CD4-positive, alpha-beta memory T cell (primary cell): ENCODE measurements at places on chromosomes 4 and X.
A peak's percentile ranks its signal among the peaks of the same experiment; 100 is the strongest.

GRCh38 chr4:3291969-3292570 lies 751 bp upstream of the RGS12 start:
- H3K4me3 ChIP-seq = peak overlapping the region; percentile 76
- H3K36me3 ChIP-seq = no peaks in the 10 kb centered on the region
- no peaks in the 10 kb centered on the region for H3K27me3 ChIP-seq
- H3K4me1 ChIP-seq = peaks cover 9% of the 10 kb centered on the region
- H3K27ac ChIP-seq = peak overlapping the region; percentile 52

DNA sequence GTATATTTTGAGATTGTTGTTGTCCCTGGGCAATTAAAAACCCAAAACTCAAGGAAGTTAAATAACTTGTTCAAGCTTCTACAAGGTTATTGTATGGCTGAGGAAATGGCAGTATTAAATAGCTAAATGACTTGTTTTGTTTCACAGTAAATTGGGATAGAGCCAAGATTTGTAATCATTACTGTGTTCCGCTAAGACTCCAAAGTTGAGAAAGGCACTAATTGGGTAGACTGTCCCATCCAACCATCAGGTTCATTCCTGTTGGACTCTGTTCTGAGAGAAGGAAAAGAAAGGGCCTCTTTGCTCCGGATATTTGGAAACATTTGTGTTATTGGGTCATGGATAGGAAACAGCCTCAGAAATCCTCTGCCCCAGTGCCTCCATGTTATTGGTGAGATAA lies 82.2 kb downstream of the DCLK2 start:
- H3K27me3 ChIP-seq = no peaks in the 10 kb centered on the region
- H3K27ac ChIP-seq = no peak overlapping the region
- DNase-seq = no peak
- no peak overlapping the region for H3K4me3 ChIP-seq
- H3K36me3 ChIP-seq = no peaks in the 10 kb centered on the region

- no peaks in the 10 kb centered on the region for H3K4me1 ChIP-seq
- H3K36me3 ChIP-seq = no peaks in the 10 kb centered on the region
- H3K27ac ChIP-seq = no peak overlapping the region
- no peak overlapping the region for H3K4me3 ChIP-seq
These were observed 74.9 kb downstream of the ADAMTS3 start for GRCh38 chr4:72494156-72494555.

DNA sequence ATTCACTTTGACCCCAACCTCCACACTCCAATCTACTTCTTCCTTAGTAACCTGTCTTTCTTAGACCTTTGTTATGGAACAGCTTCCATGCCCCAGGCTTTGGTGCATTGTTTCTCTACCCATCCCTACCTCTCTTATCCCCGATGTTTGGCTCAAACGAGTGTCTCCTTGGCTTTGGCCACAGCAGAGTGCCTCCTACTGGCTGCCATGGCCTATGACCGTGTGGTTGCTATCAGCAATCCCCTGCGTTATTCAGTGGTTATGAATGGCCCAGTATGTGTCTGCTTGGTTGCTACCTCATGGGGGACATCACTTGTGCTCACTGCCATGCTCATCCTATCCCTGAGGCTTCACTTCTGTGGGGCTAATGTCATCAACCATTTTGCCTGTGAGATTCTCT lies 344 bp downstream of the OR13H1 start:
- no peak overlapping the region for H3K4me3 ChIP-seq
- no peak for DNase-seq
- no peaks in the 10 kb centered on the region for H3K4me1 ChIP-seq
- no peaks in the 10 kb centered on the region for H3K27me3 ChIP-seq
- no peaks in the 10 kb centered on the region for H3K36me3 ChIP-seq
- no peak overlapping the region for H3K27ac ChIP-seq

DNA sequence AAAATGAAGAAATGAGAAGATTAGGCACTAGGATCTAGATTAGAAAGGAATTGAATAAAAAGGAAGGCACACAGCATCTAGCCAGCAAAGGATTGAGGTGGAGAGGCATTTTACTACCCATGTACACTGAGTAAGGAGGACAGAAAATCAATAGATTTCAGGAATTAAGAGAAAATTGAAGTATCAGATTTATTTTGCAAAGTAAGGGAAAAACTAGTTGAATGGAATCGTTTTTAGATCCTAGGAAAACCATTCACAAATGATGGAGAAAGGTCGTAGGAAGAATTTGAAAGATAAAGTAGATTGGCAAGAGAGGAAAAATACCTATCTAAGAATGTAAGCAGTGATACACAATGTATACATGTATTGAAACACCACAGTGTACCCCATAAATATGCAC lies 31.3 kb downstream of the ENOPH1 start:
- H3K4me3 ChIP-seq = no peak overlapping the region
- no peak overlapping the region for H3K27ac ChIP-seq
- DNase-seq = no peak
- peaks cover 26% of the 10 kb centered on the region for H3K36me3 ChIP-seq
- no peaks in the 10 kb centered on the region for H3K27me3 ChIP-seq

GRCh38 chr4:24799544-24800324 lies 4.4 kb downstream of the SOD3 start:
- no peaks in the 10 kb centered on the region for H3K36me3 ChIP-seq
- no peak for DNase-seq
- no peak overlapping the region for H3K4me3 ChIP-seq

DNA sequence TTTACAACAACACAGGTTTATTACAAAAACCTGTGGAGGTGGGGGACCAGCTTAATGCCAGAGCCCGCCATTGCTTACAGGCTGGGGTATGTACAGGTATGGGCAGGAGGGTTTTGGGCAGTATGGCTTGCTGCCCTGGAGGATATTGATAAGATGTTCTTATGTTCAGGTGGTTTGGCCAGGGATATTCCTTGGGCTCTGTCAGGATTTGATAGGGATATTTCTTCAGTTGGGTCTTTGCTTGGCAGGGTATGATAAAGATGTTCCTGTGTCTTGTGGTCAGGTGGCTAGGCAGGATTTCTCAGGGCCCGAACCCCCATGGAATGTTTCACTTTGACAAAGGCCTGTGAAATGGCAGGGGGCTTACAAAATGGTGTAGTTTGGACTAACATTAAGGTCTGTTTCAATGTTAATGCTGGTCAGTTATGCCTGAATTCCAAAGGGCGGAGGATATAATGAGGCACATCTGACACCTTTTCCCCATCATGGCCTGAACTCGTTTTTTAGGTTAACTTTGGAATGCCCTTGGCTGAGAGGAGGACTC lies 3.1 kb downstream of the MGST2 start:
- peaks cover 16% of the 10 kb centered on the region for H3K4me1 ChIP-seq
- no peak for DNase-seq
- no peaks in the 10 kb centered on the region for H3K36me3 ChIP-seq
- H3K27me3 ChIP-seq = no peaks in the 10 kb centered on the region

GRCh38 chr4:89541998-89542397 lies 234.4 kb upstream of the GPRIN3 start:
- no peak for DNase-seq
- no peak overlapping the region for H3K27ac ChIP-seq
- no peaks in the 10 kb centered on the region for H3K27me3 ChIP-seq
- H3K4me1 ChIP-seq = no peaks in the 10 kb centered on the region
- H3K36me3 ChIP-seq = no peaks in the 10 kb centered on the region

GRCh38 chr4:134471569-134471968 lies 270.0 kb upstream of the PABPC4L start:
- no peaks in the 10 kb centered on the region for H3K4me1 ChIP-seq
- no peak overlapping the region for H3K4me3 ChIP-seq
- H3K36me3 ChIP-seq = no peaks in the 10 kb centered on the region
- H3K27ac ChIP-seq = no peak overlapping the region
- no peaks in the 10 kb centered on the region for H3K27me3 ChIP-seq

GRCh38 chrX:106150701-106151100 lies 17.4 kb upstream of the PWWP3B start:
- no peaks in the 10 kb centered on the region for H3K36me3 ChIP-seq
- DNase-seq = no peak
- no peak overlapping the region for H3K27ac ChIP-seq

DNA sequence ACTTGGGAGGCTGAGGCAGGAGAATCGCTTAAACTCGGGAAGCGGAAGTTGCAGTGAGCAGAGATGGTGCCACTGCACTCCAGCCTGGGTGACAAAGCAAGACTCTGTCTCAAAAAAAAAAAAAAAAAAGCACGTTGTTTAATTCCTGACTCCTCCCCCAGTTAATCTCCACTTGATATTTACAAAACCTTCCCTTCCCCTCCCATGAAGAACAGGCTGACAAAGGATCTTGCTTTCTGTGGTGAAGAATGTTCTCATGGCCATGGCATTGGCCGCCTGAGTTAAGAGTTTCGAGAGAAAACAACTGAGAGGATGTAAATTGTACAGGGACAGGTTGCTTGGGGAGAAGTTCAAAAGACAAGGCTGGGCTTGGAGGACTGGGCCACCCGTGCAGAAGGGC lies 168.2 kb upstream of the BCOR start:
- H3K4me3 ChIP-seq = no peak overlapping the region
- H3K4me1 ChIP-seq = peaks cover 10% of the 10 kb centered on the region
- no peak for DNase-seq
- H3K27me3 ChIP-seq = no peaks in the 10 kb centered on the region
- H3K36me3 ChIP-seq = no peaks in the 10 kb centered on the region
